ENCODE measurements at places on chromosomes 5 and 9.
A peak's percentile ranks its signal among the peaks of the same experiment; 100 is the strongest.

- DNase-seq: no peak
These were observed 621 bp downstream of the PCDHA13 start for GRCh38 chr5:140882591-140882899.

DNA sequence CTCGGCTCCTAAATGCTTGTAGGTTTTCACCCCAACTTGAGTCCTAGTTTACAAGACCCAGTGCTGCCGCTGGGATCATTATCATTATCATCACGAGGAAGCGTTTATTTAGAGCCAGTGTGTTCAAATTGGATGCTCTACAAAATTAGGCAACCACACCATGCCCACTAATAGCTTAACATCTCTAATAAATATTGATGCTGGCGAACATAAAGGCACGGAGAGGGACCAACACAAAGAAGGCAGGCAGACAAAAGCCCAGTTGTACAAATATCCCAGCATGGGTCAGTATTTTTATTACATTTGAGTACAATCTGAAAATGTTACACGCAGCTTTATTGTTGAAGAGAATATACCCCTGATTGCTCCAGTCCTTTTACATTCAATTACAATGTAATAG lies 4.7 kb downstream of the CFAP77 start:
- no peak for DNase-seq

DNA sequence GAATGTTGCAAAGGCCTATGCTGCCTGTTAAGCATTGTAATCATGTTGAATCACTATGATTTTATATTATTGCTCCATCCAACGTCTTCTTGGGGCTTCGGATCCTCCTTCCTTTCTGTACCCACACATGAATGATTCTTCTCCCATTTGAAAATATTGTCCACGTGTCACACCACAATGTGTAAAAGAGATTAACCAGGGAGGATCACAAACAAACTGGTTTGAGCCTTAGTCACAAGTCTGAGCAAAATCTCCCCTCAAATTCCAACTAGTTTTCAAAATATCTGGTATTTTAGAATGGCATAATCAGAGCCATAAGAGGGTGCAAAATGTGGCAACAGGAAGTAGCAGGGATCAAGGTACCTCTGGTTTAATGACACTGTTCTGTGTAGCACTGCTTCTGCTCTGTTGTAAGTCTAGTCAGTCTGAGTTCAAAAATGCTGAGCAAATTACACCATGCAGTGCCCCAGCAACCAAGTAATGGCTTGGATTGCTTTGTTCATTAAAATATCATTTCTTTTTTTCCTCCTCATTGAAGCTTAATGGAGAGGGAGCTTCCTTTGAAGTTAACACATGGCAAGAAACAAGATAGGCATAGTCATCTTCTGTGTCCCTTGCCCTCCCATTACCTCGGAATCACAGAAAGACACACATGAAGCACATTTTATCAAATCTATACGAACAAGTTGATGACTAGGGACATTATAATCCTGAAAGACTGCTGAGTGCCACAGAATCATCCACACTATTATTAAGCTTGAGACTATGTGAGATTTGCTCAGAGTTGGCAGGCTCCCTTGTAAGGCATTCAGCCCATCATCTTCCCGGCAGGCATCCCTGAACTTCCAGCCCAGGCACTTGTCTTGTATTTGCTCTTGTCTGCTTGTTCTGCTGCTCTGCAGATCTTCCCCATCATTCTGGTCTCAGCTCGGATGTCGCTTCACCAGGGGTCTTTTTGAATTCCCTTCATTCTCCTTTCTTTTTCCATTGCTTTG lies 102.0 kb upstream of the PRLR start:
- no peak for DNase-seq

- peak; percentile 2 for DNase-seq
These were observed 39.2 kb downstream of the TSTD2 start for GRCh38 chr9:97593960-97594359.

DNA sequence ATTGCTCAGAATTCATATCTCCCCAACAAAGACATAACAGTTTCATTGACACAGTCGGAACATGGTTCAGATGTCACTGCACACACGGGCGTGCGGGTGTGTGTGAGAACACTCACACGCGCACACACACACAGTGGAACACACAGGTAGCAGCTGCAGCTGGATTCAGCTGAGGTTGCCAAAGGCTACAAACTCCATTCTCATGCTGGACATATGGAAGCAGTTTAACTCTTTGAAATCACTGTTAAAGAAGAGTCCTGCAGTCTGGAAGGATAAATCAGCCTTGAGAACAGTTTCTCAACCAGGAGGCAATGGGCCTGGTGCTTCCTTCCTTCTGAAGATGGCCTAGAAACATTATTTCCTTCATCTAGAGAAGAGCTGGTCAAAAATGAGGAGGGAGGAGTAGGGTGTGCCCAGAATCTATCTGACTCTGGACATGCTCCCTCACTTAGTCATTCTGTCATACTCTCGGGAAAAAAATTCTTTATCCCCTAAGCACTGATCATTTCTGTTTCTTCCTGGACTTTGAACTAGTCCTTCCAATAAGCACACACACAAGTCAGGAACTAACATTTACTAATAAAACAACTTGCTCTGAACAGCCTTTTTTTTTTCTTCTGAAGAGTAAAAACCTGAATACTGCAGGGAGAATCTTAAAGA lies 160.6 kb downstream of the ZDHHC21 start:
- DNase-seq: peak; percentile 52

DNA sequence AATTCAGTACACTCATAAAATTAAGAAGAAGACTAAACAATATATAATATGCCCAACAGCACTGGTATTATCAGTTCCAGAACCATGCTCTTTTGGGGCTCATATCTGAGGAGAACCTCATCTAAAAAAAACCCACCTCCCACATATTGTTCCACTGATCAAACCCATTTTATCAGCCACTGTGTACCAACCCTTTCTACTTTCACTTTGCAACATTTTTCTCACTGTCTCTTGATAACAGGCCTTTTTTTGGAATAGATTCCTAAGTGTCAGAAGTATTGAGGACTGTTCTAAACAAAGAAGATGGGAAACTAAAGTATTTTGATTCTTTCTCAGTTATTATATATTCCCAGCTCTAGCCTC lies 173.2 kb downstream of the GABRB2 start:
- no peak for DNase-seq

DNA sequence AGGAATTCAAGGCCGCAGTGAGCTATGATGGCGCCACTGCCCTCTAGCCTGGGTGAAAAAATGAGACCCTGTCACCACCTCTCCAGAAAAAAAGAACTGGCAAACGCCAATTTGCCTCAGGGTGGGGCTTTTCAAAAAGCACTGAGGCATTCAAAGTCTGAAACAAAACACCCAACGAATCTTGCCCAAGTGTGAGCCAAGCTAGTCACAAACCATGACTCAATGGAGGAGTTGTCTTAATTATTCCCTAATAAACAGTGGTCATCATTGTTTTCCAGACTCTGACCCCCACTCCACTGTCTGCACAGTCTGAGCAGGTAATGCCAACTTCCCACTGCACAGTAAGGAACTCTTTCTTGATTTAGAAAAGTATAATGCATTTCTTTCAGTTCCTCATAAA lies 16.8 kb downstream of the FRMD3 start:
- DNase-seq: no peak

- peak; percentile 40 for DNase-seq
These were observed 7.7 kb downstream of the AOPEP start for GRCh38 chr9:94734054-94734754.

- no peak for DNase-seq
These were observed 90.3 kb downstream of the BARX1 start for GRCh38 chr9:93864840-93865239.

- no peak for DNase-seq
These were observed 39.4 kb downstream of the TNFAIP8 start for GRCh38 chr5:119395080-119395836.
